SW480 (cell line): ENCODE measurements at places on chromosomes 1 and 21.

DNA sequence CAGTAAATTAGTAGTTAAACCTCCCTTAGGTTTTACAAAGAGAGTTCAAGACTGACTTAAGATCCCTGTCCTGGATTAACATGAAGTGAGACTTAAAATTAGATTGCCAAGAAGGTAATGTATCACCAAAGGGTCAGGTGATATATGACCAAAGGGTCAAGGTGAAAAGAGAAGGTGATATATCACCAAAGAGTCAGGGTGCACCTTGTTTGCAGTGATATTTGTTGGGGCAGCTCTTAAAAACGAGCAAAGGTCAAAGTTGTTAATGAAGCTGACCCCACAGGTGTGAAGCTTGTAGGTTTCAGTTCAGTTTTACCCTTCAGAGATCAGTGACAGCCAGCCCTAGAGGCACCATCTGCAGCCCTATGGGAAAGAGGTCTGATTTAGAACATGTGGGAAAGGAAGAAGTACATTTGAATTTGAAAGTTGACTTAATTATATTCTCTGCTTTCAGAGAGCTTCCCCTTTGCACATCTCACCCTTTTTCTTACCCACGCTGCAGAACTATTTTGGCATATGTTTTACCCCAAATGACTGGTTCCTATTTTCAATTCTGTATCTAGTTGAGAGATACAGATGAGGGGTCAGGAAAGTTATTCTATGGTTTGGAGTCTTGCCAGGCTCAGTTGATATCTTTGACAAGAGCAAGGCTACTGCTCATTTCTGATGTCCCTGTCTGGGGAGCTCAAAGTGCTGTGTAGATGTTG is 170.8 kb downstream of the S1PR1 start:
- no peak for DNase-seq

DNA sequence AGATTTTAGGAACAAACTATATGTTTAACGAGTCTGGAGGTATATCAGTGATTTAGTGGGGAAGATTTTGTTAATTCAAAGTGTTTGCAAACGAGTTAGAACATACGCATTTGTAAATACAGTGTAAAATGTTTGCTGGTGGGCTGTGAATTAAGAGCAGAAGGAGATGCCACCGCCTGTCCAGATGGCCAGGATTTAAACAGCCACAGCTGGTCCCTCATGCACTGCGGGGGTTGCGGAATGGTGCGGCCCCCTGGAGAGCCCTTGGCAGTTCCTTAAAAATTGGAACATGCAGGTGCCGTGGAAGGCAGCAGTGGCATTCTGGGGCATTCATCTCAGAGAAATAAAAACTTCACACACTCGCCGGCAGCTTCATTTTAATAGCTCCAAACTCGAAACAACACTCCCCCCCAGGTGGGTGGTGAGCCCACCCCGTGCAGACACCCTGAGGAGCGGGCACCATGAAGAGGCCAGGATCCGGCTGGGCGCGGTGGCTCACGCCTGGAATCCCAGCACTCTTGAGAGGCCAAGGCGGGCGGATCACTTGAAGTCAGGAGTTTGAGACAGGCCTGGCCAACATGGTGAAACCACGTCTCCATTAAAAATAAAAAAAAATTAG is 3.5 kb upstream of the C1orf159 start:
- no peak for DNase-seq

- peak; percentile 68 for DNase-seq
Observed at GRCh38 chr1:22053017-22053860, 730 bp downstream of the CDC42 start.

DNA sequence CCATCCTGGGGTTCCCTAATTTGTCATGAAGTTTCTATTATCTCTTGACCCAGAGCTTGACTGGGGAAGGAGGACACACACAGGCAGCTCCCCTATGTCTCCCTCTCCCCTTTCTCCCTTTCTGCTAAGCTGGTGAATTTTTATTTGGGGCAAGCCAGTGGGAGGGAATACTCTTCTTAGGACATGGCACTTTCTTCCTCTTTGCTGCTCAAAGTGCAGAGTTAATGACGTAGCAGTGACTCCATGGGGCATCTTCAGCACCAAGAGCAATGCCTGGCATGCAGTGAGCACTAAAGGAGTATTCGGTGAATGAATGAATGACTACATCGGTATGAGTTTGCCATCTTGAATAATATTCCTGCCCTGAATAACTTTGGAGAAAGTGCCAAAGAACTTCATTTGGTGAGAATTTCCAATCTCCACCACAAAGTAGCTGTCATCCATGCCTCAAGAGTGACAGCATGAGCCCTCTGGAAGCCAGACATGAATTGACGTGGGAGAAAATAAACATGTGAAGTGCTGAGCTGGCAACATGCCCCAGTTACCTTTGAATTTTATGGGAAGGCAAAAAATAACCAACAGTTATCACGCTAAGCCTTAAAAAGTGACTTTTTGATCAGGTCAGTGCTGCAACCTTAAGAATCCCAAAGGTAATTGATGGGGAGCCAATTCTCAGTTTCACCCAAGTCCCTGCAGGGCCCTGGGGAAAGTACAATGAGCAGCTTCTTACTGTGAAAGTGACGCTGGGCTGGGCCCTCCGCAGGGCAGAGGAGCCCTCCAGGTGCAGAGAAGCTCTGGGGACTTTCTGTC is 22.1 kb upstream of the ATF3 start:
- DNase-seq, result no peak

DNA sequence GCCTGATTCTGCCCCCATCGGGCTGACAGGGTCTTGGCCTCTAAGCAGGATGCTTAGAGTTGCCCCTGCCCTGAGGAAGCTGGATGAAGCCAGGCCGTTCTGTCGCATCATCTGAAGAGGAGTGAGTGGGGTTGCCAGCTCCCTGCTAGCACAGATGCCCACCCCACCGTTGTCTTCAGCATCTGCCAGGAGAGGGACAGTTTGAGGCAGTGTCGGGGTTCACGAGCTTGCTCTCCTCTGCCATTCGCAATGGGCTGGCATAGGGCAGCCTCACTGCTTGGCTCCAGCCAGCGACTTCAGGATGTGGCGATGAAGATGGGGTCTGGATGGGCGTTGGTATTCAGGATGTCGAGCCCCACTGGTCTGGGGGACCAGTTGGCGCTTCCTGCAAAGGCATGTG is 145.7 kb upstream of the VAMP3 start:
- DNase-seq, result no peak

- no peak for DNase-seq
Observed at GRCh38 chr1:180168786-180169639, 14.3 kb downstream of the QSOX1 start.

GRCh38 chr1:111347026-111347425 is 56.4 kb downstream of the CHIA start:
- no peak for DNase-seq

DNA sequence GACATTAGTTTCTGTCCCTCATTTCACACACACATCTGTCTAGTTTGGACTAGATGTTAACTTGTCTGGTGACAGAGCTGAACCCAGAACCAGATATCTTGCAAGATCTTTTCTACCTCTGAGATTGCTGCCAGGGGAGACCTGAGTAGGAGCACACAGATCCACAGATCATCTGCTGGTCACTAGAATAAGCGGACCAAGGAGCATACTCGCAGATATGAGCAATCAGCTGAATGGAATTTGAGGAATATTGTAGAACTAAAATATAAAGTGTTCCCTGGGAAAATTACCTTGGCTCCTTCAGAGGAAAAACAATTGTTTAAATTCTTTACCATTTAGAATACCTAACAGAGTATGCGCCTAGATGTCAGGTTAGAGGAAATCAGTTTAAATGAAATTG is 90.7 kb downstream of the TNFSF18 start:
- DNase-seq, result no peak

DNA sequence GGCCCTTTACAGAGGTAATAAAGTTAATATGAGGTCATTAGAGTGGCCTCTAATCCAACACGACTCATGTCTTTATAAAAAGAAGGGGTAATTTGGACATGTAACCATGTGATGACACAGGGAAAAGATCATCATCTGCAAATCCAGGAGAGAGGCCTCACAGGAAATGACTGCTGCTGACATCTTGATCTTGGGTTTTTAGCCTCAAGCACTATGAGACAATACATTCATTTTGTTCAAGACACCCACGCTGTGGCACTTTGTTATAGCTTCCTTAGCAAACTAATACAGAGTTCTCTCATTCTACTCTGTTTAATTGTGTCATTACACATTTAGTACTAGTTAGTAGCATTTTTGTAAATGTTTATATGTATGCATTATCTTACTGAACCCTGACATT is 64.0 kb upstream of the RUNX1 start:
- no peak for DNase-seq
